ENCODE measurements at places on chromosomes 16 and 17.

- DNase-seq, result no peak
Measured at GRCh38 chr17:3956327-3956957, 7.8 kb downstream of the ATP2A3 start.

GRCh38 chr17:30263552-30264333, 28.0 kb downstream of the BLMH start:
- DNase-seq, result no peak

- DNase-seq, result no peak
Measured at GRCh38 chr17:21573961-21574610, 118.2 kb upstream of the KCNJ18 start.

DNA sequence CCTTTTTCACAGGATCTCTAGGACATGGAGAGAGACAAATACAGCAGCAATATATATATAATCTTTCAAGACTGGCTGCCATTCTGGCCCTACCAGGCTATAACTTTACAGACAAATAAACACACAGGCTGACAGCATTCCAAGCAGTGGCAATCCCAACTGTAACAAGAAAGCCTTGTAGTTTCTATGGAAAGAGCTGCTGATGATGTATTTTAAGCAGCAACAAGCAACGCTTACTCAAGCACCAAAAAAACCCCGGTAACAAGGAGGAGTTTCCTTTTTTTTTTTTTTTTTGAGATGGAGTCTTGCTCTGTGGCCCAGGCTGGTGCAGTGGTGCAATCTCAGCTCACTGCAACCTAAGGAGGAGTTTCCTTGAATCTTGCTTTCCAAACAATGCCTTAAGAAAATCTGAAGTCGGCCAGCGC, 23.2 kb downstream of the LSM12 start:
- DNase-seq, result no peak

GRCh38 chr16:89168381-89169189, 3.0 kb upstream of the CDH15 start:
- DNase-seq, result no peak

DNA sequence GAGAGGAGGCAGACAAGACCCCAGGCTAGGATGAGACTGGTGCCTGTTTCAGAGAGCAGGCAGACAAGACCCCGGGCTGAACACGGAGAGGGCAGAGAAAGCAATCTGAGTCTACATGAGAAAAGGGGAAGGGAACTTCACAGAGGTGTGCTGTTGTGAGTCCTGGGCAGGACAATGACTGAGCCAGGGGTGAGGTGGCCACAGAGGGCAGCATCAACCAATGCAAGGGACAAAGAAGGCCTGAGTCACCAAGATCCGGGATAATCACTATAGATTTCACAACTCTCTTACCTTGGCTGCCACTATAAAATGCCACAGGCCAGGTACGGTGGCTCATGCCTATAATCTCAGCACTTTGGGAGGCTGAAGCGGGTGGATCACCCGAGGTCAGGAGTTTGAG, 89.0 kb downstream of the SLC39A11 start:
- peak; percentile 26 for DNase-seq

GRCh38 chr17:65529040-65529633, 32.3 kb downstream of the AXIN2 start:
- no peak for DNase-seq

GRCh38 chr17:7873051-7873450, 15.2 kb downstream of the CYB5D1 start:
- DNase-seq, result no peak

DNA sequence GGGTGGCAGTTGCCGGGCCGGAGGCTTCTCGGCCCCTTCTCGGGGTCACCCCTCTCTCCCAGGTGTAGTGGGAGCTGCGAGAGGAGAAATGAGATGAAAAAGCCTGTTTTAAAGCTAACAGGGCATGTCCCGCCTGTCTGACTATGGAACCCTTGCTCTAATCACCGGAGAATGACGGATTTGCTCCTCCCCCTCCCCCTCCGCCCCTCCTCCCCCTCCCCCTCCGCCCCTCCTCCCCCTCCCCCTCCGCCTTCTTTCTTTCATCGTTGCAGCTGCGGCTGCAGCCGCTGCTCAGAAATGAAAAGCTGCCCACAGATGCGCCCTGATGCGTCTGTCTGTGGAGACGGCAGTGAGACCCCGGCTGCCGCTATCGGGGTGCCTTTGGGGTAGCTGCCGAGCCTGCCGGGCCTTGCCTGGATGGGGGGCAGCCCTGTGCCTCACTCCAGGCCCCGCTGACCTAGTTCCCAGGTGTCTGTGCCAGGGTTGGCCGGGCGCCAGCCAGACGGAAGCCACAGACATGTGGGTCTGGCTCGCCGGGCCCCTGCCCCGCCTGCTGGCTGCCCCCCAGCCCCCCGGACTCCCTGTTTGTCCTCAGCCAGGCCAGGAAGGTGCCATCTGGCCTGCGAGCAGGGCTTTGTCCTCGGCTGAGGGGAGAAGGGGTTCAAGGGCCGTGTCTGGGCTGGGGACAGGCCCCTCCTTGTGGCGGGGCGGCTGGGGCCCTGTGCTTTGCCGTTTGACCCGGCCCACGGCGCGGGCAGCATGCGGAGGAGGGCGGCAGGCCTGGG, 37.7 kb downstream of the GINS2 start:
- DNase-seq, result no peak

GRCh38 chr17:81197409-81197795, 25.4 kb downstream of the CEP131 start:
- DNase-seq, result no peak

- DNase-seq, result no peak
Measured at GRCh38 chr16:85686912-85687591, 1.7 kb downstream of the GINS2 start.

DNA sequence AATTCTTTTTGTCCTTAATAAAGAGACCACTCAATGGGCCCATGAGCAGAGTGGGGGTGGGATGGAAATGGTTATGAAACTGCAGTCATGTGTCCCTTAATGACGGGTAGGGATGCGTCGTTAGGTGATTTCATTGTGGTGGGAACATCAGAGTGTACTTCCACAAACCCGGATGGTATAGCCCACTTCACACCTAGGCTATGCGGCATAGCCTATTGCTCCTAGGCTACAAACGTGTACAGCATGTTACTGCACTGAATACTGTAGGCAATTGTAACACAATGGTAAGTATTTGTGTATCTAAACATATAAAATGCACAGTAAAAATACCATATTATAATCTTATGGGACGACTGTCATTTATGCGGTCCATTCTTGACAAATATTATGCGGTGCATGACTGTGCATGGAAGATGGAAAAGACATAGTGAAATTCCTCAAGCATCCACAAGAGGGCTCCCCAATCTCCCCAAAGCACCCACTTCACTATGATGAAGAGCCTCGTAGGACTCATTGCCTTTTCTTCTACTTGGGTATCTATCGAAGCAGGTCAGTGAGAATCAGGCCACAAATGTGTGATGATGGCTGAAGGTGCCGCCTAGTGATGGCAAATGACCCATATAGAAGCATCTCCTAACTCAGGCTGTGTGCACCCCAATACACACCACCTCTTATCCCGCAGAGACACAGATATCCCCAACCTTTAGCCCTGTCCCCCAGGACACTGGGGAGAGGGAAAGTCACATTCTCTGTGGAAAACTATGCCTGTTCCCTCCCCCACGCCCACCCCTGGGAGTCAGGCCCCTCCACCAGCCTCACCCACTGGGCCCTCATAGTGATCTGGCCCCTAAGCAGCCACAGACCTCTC, 43.5 kb downstream of the TBX21 start:
- DNase-seq, result no peak

DNA sequence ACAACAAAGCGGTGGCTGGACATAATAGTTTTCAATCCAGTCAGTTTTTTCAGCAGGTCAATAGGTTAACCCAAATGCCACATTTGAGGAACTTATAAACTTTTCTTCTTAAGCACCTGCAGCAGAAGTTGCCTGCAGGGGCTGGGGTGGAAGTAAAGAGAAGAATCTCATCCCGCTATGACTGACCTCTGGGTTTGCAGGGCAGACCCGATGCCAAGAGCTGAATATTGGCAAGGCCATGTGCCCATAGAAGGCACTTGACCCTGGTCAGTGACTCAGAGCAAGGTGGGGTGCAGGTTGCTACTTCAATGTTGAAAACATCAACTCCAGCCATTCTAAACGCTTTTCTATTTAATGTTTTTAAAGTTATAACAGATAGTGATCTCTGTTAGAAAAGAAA, 17.9 kb upstream of the SMPD3 start:
- DNase-seq, result no peak

- DNase-seq, result no peak
Measured at GRCh38 chr16:47446431-47446830, 14.4 kb downstream of the ITFG1 start.

- no peak for DNase-seq
Measured at GRCh38 chr17:28985950-28986713, 19.7 kb downstream of the SEZ6 start.

- DNase-seq, result no peak
Measured at GRCh38 chr16:20928774-20929411, 28.3 kb downstream of the LYRM1 start.

DNA sequence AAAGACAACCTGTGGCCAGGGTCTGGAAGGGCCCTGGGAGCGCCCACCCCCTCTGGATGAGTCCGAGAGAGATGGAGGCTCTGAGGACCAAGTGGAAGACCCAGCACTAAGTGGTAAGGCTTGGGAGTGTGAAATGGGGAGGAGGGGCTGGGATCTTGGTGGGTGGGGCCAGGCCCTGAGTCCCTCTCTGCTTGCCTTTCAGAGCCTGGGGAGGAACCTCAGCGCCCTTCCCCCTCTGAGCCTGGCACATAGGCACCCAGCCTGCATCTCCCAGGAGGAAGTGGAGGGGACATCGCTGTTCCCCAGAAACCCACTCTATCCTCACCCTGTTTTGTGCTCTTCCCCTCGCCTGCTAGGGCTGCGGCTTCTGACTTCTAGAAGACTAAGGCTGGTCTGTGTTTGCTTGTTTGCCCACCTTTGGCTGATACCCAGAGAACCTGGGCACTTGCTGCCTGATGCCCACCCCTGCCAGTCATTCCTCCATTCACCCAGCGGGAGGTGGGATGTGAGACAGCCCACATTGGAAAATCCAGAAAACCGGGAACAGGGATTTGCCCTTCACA, 1.2 kb upstream of the STARD3 start:
- no peak for DNase-seq

GRCh38 chr16:4360538-4361021, 9.5 kb upstream of the PAM16 start:
- no peak for DNase-seq

- DNase-seq, result no peak
Measured at GRCh38 chr16:51129105-51129504, 22.0 kb downstream of the SALL1 start.

- DNase-seq, result no peak
Measured at GRCh38 chr17:51372345-51373004, 112.1 kb downstream of the UTP18 start.

DNA sequence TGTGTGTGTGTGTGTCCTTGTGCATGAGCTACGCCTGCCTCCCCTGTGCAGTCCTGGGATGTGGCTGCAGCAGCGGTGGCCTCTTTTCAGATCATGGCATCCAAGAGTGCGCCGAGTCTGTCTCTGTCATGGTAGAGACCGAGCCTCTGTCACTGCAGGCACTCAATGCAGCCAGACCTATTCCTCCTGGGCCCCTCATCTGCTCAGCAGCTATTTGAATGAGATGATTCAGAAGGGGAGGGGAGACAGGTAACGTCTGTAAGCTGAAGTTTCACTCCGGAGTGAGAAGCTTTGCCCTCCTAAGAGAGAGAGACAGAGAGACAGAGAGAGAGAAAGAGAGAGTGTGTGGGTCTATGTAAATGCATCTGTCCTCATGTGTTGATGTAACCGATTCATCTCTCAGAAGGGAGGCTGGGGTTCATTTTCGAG, 22.5 kb downstream of the STAT5A start:
- DNase-seq, result no peak

DNA sequence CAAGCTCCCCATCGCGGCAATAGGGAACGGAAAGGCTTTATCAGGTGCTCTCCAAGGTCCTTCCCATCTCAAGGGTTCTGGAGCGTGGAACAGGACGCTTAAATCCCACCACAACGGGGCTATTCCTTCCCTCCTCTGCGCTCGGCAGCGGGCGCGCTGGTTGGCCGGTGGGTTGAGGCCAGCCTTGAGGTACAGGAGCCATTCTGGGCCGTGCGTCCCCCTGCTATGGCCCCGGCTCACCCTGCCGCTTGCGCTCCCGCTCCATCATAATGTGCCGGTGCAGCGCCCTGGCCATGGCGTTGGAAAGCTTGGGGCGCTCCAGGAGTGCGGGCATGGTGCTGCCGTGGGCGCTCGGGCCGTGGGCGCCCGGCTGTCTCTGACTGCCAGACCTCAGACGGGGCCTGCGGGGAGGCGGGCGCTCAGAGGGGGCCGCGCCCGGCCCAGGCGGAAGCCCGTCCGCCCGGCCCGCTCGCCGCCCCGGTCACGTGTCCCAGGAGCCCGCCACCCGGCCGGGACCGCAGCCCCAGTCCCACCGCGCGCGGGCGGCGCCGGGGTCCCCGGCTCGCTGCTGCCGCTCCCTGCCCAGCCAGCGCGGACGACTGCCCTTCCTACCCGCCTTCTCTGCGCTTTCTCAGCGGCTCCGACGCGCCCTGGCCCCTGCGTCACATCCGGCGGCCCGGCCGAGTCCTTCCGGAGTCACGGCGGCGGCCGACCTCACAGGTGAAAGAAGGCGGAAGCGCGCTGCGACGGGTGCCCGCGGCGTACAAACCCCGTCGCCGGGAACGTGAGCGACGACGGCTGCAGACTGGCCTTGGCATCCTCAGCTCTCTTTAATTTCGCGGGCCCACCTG, at the start of gene GPS2:
GPS2 (minus strand) TSS at position 642 of the 851 bp plus-strand sequence; CDS start at position 334, 308 bp downstream.
- no peak for DNase-seq

DNA sequence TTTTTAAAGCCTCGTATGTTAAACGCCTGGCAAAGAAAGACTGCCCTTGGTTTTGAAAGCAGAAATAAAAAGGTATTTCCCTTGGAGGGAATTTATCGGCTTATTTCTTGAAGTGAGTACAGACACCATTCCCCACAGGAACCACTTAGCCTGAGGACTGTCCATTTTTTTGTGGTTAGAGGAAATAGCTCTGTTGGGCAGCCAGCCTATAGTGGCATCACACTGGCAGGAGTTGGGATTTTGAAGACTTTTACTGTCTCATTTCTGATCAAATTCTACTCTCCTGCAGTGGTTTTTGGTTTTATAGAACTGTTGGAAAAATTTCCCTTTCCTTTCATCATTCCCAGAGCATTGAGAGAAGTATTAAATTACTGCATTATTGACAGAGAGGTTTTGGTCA, 34.1 kb upstream of the CDC6 start:
- DNase-seq, result no peak

GRCh38 chr16:20874088-20874581, 26.0 kb downstream of the DCUN1D3 start:
- no peak for DNase-seq

GRCh38 chr16:3046641-3047386, 453 bp downstream of the MMP25 start:
- DNase-seq, result no peak

GRCh38 chr17:32807577-32807976, 69.3 kb downstream of the MYO1D start:
- no peak for DNase-seq

DNA sequence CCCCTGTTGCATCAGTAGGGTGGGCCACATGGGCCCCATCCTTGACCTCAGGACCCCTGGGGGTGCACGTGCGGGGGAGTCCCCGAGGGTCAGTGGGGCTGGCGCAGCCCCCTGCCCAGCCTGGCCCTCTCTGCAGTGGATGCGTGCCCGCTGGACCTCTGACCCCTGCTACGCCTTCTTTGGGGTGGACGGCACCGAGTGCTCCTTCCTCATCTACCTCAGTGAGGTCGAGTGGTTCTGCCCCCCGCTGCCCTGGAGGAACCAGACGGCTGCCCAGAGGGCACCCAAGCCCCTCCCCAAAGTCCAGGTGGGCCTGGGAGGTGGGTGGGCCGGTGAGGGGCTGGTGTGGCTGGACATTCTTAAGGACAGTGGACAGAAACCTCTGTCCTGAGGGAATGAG, 35.9 kb downstream of the MGAT5B start:
- DNase-seq, result no peak

- no peak for DNase-seq
Measured at GRCh38 chr16:84450176-84450865, 54.1 kb downstream of the MEAK7 start.

GRCh38 chr17:73553311-73553710, 90.9 kb downstream of the SDK2 start:
- no peak for DNase-seq
